ENCODE measurements at places on chromosomes 4 and X.

DNA sequence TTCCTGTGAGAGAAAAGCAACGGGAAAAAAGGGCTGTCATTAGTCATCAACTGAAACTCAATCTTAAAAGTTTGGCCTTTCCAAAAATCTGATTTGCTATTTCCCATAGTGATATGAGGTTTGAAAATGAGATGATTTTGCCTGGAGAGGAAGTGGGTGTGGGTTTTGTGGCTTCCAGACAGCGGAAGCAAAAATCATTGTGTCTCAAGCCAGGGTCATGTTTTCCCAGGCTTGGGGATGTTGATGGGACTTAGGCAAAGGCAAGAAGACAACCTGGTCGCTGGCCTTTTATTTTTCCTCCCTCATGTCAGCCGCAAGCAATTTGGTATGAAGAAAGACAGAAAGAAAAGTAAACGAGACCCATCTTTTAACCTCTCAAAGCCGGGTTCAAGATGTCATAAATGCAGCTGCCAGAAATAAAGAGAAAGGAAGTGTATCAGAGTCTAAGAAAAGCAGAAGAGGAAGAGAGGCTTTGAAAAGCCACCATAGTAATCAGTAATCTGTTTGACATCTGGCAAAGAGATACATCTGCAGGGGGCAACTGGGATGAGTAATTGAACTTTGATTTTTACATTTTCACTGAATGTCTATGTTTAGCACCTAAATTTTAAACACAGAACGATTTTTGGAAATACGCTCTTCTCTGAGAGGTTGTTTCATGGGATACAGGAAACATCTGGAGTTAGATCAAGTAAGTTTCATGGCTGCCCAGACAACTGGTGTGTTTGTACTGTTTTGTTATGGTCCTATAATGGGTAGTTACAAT is 521.6 kb upstream of the SLIT2 start:
- DNase-seq = no peak

DNA sequence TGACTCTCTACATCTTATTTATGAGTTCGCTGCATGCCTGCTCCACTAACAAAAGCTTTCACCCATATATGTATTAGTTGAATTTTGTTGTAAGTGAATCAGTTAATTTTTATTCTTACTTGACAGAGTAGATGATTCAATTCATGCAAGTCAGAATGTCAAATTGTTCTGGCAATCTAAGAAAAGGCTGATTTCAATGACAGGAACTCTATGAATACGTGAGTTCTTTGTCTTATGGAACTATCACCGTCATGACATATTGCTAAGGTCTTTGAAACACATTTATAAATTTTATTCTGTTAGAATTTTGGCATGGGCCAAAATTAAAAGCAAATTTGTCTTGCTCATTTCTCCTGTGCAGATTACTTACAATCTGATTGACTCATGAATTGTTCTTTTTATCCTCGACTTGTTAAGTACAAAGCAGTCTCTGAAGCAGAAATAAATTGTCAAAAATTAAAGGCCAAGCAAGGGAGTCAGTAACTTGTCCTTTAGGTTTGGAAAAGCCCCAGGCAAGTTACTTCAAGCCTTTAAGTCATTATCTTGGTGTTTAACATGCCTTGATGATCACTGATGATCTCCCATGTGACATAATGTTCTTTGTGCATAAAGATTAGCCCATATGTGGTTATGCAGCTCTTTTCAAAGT is 89.0 kb upstream of the GC start:
- DNase-seq = no peak

DNA sequence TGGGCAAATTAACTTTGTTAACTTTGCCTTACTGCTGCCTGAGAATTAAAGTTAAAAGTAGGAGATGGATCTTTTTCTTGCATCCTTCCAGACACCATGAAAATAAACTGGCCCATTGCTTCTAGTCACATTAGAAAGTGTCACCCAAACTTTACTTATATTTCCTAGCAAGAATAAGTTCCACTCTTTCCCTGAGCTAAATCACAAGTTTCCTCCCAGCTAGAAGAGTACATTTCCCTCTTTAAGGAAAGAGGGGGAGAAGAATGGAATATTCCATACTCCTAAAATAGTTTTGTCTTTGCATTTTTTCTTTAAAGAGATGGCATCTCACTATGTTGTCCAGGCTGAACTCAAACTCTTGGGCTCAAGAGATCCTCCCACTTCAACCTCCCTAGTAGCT is 53.8 kb downstream of the TMEM150C start:
- no peak for DNase-seq

- no peak for DNase-seq
These were observed 4.0 kb downstream of the JAKMIP1 start for GRCh38 chr4:6196324-6196723.

GRCh38 chr4:35939751-35940150 is 304.6 kb downstream of the ARAP2 start:
- no peak for DNase-seq

DNA sequence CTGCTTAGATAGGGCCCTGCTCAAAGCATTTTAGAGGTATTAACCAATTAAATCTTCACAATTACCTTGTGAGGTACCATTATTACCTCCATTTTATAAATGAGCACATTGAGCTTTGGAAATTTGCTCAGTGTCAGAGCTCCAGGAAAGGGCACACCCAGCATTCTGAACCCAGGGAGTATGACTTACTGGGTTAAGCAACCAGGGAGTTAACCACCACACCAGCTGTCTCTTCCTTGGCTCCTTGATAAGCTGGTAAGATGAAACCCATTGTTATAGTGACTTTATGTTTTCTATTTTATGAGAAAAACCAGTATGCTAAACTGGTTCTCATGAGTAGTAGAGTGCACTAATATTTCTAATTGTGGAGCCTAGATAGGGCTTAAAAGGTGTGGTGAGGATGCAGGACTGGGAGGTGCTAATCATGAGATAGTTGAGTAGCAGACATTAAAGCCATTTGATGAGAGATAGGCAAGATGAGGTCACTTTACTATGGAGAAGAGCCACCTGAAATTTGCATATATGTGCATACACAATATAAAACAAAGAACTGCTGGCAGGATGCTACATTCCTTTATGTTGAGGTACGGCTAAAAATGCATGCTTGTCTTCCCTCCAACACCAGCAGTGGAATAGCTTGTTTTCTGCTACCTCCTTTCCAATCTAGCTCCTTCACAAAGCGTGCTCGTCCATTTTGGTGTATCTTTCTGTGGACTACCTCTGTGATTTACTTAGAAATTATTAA is 556.1 kb downstream of the SPRY1 start:
- no peak for DNase-seq

DNA sequence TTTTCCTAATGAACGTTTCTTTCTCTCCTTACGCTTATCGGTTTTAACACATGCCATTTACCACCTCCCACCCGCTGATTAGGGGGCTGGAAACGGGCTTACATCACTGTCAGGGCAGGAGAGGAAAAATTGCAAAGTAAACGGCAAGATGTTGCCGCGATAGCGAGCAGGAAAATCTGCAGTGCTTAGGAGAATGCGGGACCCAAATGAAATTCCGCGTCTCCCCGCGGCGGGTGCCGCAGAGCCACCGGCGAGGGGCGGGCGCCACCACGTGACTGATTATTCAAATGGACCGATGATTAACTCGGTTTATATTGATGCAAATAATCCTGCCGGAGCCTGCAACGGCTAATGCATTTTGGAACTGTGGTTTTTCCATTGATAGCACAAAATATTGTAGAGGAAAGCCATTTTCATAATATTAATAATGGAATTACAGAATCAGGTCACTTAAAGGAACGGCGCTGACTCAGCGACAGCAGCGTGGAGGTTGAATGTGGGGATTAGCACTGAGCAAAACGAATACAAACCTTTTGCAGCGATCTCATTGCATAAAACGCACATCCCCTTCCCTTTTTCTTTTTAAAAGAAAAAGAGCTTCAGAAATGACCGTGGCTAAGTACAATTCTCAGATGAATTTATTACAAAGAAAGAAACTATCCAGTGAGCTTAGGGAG is 224.2 kb downstream of the STIM2 start:
- no peak for DNase-seq

- DNase-seq = no peak
These were observed 251.8 kb upstream of the GALNTL6 start for GRCh38 chr4:171561419-171561818.

DNA sequence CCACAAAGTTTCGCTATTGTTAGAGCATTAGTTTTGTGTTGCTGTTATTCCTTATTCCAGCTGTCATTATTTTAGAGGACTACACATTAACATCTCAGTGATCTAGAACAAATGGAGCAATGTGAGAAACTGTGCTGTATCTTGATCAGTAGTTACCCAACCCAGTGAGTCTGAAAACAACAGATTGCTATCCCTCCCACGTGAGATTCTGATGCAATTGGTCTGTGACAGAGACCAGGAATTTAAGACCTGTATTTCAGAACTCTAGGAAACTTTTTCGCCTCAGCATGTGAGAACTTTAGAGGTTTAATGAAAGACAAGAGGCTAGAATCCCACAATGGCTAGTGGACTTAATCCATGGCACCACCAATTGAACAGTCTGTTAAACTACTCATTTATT is 35.7 kb upstream of the CDS1 start:
- no peak for DNase-seq

DNA sequence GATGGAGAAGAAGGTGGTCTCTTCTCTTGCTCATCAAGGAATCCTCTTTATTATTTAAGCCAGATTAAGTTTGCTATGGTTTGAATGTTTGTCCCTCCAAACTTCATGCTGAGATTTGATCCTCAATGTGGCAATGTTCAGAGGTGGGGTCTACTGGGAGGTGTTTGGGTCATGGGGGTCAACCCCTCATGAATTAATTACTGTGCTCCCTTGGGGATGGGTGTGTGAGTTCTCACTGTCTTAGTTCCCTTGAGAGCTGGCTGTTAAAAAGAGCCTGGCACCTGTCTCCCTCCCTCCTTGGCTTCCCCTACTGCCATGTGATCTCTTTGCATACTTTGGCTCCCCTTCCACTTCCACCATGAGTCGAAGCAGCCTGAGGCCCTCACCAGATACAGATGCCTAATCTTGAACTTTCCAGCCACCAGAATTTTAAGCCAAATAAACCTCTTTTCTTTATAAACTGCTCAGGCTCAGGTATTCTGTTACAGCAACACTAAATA is 36.0 kb upstream of the CD38 start:
- no peak for DNase-seq

DNA sequence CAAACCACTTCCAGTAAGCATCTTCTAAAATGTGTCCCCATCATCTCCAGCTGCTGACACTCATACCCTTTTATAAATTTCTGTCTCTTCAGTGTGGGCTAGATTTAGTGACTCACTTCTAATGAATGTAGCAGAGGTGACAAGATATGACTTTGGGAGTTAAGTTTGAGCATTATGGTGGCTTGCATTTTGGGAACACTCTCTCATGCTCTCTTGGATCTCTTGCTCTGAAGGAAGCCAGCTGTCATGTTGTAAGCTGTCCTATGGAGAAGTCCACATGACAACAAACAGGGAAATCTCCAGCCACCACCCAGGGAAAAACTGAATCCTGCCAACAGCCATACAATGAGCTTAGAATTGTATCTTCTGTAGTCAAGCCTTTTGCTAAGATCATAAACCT is 691.3 kb upstream of the PCDH7 start:
- DNase-seq = no peak

GRCh38 chr4:17096692-17097091 is 198.2 kb upstream of the LDB2 start:
- no peak for DNase-seq

- DNase-seq = no peak
These were observed 93.2 kb downstream of the SCD5 start for GRCh38 chr4:82705169-82705927.

DNA sequence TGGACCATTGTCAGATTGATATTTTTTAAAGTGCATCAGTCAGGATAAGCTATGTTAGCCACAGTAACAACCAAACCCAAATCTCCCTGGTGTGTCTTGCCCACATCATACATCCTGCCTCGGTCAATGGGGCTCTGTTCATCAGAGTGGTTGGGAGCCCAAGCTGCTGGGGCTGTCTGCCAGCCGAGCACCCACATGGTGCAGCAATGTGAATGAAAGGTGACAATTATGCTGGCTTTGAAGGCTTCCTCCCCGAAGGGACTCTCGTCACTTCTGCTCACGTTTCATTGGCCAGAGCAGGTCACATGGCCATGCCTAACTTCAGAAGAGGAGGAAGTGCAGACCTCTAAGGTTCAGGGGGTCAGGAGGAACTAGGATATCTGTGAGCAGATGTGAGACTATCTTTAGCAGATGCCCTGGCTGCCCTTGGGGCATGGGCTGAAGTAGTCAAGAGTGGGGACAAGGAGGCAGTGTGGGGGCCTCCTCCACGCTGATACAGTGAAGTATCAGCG is 1.3 kb upstream of the JAKMIP1 start:
- peak; percentile 48 for DNase-seq

DNA sequence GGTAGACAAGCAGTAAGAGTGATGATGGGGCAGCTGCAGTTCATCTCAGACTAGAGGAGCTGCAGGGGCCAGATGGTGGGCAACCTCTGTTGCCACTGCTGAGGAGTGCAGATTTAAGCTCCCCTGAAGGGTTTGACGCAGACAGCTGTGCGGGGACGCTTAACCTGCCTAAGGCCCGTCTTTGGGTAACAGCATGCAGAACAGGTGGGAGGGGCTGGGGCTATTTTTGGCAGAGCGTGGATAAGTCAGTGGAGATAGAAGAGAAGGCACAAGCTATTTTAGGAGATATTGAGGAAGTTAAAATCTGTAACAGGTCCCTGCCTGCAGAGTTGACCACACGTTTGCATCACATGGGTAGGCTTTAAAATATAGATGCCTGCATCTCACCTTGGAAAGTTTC is 10.5 kb downstream of the CD99 start:
- no peak for DNase-seq

- DNase-seq = no peak
These were observed 1496.2 kb downstream of the TECRL start for GRCh38 chr4:62913065-62913464.

DNA sequence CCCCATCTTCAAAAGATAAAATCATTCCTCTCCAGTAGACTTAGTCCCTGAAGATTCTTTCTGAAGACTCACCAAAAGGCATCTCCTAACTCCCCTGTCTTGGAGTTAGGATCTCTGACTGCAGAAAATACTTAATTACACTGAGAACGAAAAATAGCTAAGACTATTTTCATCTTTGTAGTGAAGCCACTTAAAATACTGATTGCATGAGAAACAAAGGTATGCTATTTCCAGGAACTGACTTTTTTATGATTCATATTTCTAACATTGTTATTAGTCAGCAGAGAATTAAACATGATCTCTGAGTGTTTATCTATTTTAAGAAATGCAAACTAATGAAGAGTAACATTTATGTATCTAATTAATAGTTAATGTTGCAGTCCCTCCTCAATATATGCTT is 71.8 kb upstream of the NR3C2 start:
- no peak for DNase-seq

All from CD4-positive, alpha-beta memory T cell (primary cell).